H1 (cell line): ENCODE measurements at places on chromosomes 5 and 9. TPM values are rescaled to one million over a fixed set of nuclear protein-coding genes. Genes with fewer than 3 reads are reported as not detected.

SH3TC2 gene
- 0.77 and 0.80 TPM in 2 replicates for total RNA-seq

SPEF2 gene
- 0.73 and 1.3 TPM in 2 replicates for total RNA-seq

ADAMTS13 gene
- total RNA-seq, result 5.1 and 5.8 TPM in 2 replicates

GFRA3 gene
- total RNA-seq, result 0.88 and 1.2 TPM in 2 replicates

LCN10 gene
- total RNA-seq, result 2.8 and 4.8 TPM in 2 replicates

CXCL14 gene
- total RNA-seq, result 1.8 and 2.4 TPM in 2 replicates

BHMT gene
- total RNA-seq, result 1.6 and 1.7 TPM in 2 replicates

CENPH gene
- total RNA-seq, result 75.7 and 82.8 TPM in 2 replicates

ENTPD8 gene
- 0.33 and 0.48 TPM in 2 replicates for total RNA-seq

FNIP1 gene
- total RNA-seq, result 17.1 and 17.3 TPM in 2 replicates

DMRT3 gene
- not detected in 2 replicates for total RNA-seq

ANKRD20A1 gene
- not detected in 2 replicates for total RNA-seq

FOXD4L5 gene
- total RNA-seq, result 0.13 TPM in 1 of 2 replicates, not detected in the other

PCDHB9 gene
- 1.6 and 3.8 TPM in 2 replicates for total RNA-seq

NR6A1 gene
- 232 and 237 TPM in 2 replicates for total RNA-seq

JAKMIP2 gene
- 13.4 and 13.6 TPM in 2 replicates for total RNA-seq

CORO2A gene
- 26.2 and 27.9 TPM in 2 replicates for total RNA-seq

ST8SIA4 gene
- total RNA-seq, result 0.50 and 0.77 TPM in 2 replicates

AFAP1L1 gene
- 4.2 and 4.7 TPM in 2 replicates for total RNA-seq

FOXE1 gene
- not detected in 2 replicates for total RNA-seq

CNTFR gene
- 1.2 and 1.5 TPM in 2 replicates for total RNA-seq
